ENCODE measurements at places on chromosomes 11 and 22.

DNA sequence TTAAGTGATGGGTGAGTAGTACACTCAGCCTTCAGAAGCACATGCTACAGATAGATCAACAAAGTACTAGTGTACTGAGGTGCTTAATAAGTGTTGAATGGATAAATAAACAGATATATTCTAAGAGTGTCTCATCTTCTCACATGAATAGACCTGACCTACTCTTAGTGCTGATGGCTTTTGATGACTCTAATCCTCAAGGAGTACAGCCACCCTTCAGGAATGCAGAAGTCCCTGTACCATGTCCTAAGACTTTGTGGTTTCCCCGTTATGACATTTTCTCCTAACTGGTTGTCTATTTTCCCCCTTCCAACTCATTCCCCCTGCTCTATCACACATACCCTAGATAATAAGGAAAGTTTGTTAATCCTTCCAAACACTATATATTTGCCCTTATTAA, 61.6 kb downstream of the C11orf65 start:
- no peak for DNase-seq

DNA sequence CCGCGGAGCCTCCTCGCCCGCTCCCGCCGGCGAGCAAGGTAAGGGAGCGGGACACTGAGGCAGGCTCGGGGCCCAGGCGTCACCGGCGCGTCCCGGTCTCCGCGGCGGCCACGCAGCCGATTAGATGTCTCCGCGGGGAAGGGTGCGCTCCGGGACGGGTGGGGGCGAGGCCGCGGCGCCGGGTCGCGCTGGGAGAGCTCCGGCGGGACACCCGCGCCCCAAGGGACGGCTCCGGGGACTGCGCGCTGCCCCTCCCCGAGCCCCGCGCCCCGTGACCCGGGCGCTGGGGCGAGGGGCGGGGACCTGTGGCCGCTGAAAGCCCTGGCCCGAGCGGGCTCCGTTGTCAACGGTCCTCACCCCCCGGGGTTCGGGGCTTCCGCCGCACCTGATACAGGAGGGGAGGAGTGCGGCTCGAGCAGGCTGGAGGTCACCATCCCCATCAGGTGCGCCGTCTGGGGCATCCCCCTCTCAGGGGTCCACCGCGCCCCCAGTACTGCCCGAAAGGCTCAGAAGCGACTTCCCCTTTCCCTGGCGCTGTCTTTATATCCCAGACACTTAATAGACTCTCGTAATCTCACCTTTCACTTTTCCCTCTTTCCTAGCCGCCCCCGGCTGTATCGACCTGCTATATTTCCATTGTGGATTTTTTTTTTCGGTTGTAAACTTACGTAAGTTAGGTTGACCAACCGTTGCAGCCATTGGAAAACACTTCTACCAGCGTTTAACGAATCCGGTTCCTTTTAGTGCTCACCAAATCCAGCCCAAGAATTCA, 573 bp downstream of the PPFIA1 start:
- DNase-seq = no peak

GRCh38 chr11:21634491-21634890, 558.4 kb upstream of the ANO5 start:
- DNase-seq = no peak

GRCh38 chr11:62600367-62601121, 1.1 kb downstream of the MTA2 start:
- DNase-seq = no peak

DNA sequence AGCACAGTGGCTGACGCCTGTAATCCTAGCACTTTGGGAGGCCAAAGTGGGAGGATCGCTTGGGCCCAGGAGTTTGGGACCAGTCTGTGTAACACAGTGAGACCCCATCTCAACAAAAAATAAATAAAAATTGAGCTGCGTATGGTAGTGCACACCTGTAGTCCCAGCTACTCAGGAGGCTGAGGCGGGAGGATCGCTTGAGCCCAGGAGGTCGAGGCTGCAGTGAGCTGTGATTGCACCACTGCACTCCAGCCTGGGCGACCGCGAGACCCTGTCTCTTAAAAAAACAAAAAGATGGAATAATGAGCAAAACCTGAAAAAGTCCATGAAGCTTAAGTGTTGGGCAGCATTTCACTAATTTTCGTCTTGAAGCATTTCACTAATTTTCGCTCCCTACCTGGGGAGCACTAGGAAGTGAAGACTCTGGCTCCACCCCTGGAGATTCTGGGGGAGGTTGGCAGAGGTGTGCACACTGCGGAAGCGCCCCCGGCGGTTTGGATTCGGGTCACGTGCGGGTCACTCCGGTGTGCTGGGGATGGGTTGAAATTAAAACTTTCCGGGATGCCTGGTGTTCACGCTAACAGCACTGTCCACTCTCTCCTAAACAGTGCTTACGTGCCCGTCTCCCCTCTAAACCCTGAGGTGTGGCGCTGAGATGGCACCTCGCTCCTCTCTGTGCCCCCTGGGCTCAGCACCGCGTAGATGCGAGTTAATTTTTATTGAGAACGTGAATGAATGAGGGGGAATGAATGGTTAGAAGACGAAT, 906 bp upstream of the NAA40 start:
- peak; percentile 30 for DNase-seq

DNA sequence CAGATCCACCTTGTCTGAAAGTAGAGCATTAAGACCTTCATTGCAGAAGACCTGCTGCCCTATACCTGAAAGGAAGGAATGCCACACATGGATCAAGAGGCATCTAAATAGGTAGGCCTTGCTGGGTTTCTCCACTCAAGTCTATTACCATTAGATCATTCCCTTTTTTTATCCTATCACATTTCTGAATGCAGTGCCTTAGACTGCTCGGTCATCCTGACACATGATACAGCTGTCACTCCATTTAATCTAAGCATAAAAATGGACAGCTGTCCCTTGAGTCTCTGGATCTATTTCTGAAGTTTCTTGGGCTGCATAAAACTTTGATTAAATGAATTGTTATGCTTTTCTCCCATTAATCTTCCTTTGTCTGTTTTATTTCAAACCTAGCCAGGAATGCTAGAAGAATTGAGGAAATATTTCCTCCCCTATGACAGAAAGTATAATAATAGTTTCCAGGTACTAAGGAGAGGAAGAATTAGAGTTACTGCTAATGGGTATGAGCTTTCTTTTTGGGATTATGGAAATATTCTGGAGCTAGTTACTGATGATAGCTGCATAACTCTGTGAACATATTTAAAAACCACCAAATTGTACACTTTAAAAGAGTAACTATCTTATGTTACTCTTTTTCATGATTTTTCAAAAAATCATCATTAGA, 88.0 kb downstream of the DLG2 start:
- no peak for DNase-seq

GRCh38 chr22:27116312-27117086, 459.1 kb downstream of the MIAT start:
- no peak for DNase-seq

GRCh38 chr11:132301900-132302299, 931.5 kb downstream of the NTM start:
- no peak for DNase-seq
